ENCODE measurements at places on chromosomes 2 and 18.

GRCh38 chr18:23871410-23871809 is 143.1 kb upstream of the TTC39C start:
- DNase-seq, result peak; percentile 34

GRCh38 chr2:105877945-105878344 is 133.2 kb downstream of the NCK2 start:
- DNase-seq, result no peak

DNA sequence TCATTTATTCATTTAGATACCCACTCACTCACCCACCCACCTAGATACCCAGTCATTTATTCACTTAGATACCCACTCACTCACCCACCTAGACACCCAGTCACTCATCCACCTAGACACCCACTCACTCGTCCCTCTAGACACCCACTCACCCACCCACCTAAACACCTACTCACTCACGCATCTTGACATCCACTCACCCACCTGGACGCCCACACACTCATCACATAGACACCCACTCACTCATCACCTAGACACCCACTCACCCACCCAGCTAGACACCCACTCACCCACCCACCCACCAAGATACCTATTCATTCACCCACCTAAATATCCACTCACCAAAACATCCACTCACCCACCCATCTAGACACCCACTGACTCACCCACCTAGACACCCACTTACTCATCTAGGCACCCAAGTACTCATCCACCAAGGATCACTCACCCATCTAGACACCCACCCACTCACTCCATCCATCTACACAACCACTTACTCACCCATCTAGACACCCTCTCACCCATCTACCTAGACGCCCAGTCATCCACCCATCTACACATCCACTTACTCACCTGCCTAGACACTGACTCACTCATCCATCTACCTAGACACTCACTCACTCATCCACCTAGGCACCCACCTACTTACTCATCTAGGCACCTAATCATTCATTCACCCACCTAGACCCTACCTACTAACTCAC is 723.7 kb upstream of the RAB6C start:
- no peak for DNase-seq

GRCh38 chr2:240457223-240458043 is 22.0 kb downstream of the GPC1 start:
- DNase-seq, result no peak

DNA sequence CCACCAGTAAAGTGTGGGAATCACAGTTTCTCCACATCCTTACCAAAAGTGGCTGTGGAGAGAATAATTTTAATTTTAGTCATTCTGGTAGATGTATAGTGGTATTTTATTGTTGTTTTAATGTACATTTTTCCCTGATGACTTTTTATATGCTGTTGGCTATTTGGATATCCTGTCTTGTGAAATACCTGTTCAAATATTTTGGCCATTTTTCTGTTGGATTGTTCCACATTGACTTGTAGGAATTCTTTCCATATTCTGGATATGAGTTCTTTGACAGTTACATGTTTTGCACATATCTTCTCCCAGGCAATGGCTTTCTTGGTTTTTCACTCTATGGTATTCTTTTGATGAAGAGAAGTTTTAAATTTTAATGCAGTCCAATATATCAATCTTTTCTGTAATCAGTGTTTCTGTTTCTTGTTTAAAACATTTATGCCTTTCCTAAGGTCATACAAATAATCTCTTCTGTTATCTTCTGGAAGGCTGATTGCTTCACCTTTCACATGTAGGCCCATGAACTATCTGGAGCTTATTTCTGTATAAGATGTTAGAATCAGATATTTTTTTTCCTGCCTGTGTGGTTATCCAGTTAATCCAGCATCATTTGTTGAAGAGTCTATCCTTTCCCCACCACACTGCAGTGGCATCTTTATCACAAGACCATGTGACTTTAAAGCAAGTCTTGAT is 19.0 kb downstream of the AFTPH start:
- DNase-seq, result no peak

GRCh38 chr2:150438654-150439053 is 48.8 kb downstream of the RND3 start:
- DNase-seq, result no peak

GRCh38 chr2:217612920-217613319 is 389.9 kb downstream of the TNS1 start:
- DNase-seq, result no peak
